Naive thymus-derived CD4-positive, alpha-beta T cell (primary cell): ENCODE measurements at places on chromosomes 5 and 9.

DNA sequence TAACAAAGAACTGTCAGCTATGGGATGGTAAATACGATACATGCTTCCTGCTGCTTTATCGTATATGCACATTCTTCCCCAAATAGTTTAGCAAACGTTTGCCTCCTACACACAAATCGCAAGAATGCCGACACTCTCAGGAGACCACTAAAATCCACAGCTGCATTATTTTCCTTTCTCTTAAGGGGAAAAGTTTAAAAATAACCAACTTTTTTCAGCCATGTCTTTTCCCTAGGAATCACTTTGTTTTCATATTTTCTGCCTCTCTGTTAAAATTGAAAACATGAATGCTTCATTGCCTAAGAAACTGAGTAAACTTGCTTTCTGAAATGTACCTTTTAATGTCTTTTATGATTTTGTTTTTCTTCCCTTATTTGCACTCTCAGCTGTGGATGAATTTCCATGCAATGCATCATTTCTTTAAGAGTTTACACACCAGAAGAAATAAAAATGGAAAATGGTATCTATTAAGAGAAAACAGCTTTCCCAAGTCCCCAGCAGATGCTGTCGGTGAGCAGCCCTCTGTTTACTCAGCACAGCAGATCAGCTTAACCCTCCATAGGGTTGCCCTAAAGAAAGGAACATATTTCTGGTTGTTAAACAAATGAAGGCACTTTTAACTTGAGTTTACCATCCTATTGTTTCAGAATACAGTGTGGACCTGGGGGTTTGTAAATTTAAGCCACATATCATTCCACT is 66.2 kb downstream of the IZUMO3 start:
- H3K27ac ChIP-seq: no peak overlapping the region
- no peaks in the 10 kb centered on the region for H3K27me3 ChIP-seq
- no peak for DNase-seq
- no peaks in the 10 kb centered on the region for H3K4me1 ChIP-seq

DNA sequence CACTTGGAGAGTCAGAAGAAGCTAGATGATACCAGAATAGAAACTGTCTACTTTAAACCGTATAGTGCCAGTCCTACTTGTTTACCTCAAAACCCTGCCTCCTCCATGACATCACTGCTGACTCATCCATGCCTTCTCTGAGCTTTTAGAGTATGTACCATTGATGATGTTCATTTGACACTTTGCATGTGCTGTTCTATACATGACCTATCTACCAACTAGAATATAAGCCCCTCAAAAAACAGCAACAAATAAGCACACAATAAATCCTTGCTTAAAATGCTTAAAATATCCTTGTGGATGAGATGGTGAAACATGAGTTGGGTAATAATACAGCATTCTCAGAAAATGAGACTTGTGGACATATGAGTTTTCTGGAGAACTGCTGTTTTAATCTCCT is 2.6 kb downstream of the CTNNAL1 start:
- H3K4me1 ChIP-seq: peaks cover 6% of the 10 kb centered on the region
- no peaks in the 10 kb centered on the region for H3K36me3 ChIP-seq
- H3K27ac ChIP-seq: no peak overlapping the region
- no peaks in the 10 kb centered on the region for H3K27me3 ChIP-seq
- DNase-seq: peak; percentile 34

- no peak overlapping the region for H3K27ac ChIP-seq
- H3K4me3 ChIP-seq: no peak overlapping the region
- no peaks in the 10 kb centered on the region for H3K4me1 ChIP-seq
- H3K27me3 ChIP-seq: no peaks in the 10 kb centered on the region
Measured at GRCh38 chr9:88460587-88461332, 72.5 kb downstream of the SPIN1 start.

GRCh38 chr9:133496861-133497842 is 18.3 kb upstream of the SLC2A6 start:
- H3K4me1 ChIP-seq: no peaks in the 10 kb centered on the region
- no peaks in the 10 kb centered on the region for H3K36me3 ChIP-seq
- H3K27me3 ChIP-seq: no peaks in the 10 kb centered on the region
- H3K27ac ChIP-seq: no peak overlapping the region
- no peak overlapping the region for H3K4me3 ChIP-seq

DNA sequence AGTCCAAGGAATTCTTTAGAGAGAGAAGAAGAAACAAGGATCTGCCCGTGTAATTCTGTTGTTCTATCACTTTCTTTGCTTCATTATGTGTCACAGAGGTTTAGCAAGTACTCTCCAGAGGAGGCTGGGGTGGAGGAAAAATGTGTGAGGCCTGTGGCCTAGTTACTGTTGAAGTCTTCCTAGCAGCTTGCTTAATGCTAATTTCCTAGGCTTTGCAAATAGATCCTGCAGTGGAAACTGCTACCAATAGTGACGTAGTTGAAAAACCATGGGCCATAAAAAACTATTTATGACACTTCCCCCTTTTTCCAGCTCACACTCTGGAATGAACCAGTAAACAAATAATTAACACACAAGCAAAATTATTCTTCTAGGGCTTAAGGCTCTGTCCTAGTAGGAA is 27.0 kb upstream of the C9orf72 start:
- H3K27me3 ChIP-seq: no peaks in the 10 kb centered on the region
- H3K4me3 ChIP-seq: no peak overlapping the region
- no peaks in the 10 kb centered on the region for H3K36me3 ChIP-seq
- no peaks in the 10 kb centered on the region for H3K4me1 ChIP-seq

GRCh38 chr9:121607434-121608167 is 43.8 kb upstream of the DAB2IP start:
- DNase-seq: no peak
- no peaks in the 10 kb centered on the region for H3K27me3 ChIP-seq
- H3K36me3 ChIP-seq: no peaks in the 10 kb centered on the region
- H3K4me3 ChIP-seq: no peak overlapping the region

- no peak overlapping the region for H3K27ac ChIP-seq
- no peaks in the 10 kb centered on the region for H3K4me1 ChIP-seq
- peak; percentile 2 for DNase-seq
- H3K36me3 ChIP-seq: no peaks in the 10 kb centered on the region
- H3K27me3 ChIP-seq: no peaks in the 10 kb centered on the region
Measured at GRCh38 chr9:7844242-7844641, 44.7 kb upstream of the DMAC1 start.

- DNase-seq: no peak
- H3K4me3 ChIP-seq: no peak within 1 kb of the TSS
- H3K27ac ChIP-seq: no peak within 1 kb of the TSS
- H3K4me1 ChIP-seq: no peaks in the 10 kb centered on the region
- H3K27me3 ChIP-seq: peaks cover 4% of the 10 kb centered on the region
Measured at GRCh38 chr5:161546470-161547301, at the start of gene GABRB2. GABRB2 (minus strand) TSS chr5:161546725; CDS start chr5:161546643, 82 bp downstream.

- no peaks in the 10 kb centered on the region for H3K36me3 ChIP-seq
- H3K27ac ChIP-seq: no peak overlapping the region
- no peak overlapping the region for H3K4me3 ChIP-seq
Measured at GRCh38 chr5:107655831-107656230, 14.9 kb downstream of the EFNA5 start.

DNA sequence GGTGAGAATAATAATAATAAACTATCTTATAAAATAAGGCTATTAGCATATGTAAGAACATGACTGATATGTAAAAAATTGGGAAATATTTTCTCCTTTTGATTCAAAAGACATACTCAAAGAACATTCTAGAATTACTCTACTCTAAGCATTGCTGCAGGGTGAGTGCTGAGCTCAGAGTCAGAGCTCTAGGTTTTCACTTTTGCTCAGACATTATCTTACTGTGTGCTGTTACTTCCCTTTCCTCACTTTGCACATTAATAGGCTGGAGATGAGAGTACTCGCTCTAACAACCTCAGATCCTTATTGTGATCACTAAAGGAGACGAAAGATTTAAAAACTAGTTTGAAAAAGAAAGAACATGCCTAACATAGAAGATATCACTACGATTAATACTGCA is 99.4 kb upstream of the C9orf72 start:
- no peaks in the 10 kb centered on the region for H3K27me3 ChIP-seq
- H3K4me3 ChIP-seq: no peak overlapping the region
- no peak overlapping the region for H3K27ac ChIP-seq
- DNase-seq: no peak
- no peaks in the 10 kb centered on the region for H3K4me1 ChIP-seq
- no peaks in the 10 kb centered on the region for H3K36me3 ChIP-seq

DNA sequence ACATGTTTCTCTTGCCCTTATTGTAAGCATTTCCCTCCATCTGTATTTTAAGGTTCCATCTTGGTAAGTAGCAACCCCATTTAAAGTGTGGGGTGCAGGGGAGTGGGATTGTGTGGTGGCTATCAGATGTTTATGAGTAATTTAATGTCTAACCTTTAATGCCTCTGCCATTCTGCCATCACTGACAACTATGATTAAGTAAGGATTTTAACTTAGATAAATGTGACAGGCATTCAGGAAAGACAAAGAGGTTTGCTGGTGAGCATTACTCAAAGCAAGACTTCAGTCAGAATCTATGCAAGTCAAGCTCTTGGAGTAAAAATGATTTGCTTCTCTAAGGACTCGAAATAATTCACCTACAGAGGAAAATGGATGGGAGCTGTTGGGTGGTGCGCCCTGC is 143.0 kb downstream of the NXNL2 start:
- no peaks in the 10 kb centered on the region for H3K36me3 ChIP-seq
- no peak overlapping the region for H3K27ac ChIP-seq
- no peaks in the 10 kb centered on the region for H3K27me3 ChIP-seq

GRCh38 chr9:119092125-119092524 is 277.1 kb downstream of the BRINP1 start:
- DNase-seq: no peak
- no peaks in the 10 kb centered on the region for H3K27me3 ChIP-seq
- no peak overlapping the region for H3K27ac ChIP-seq
- H3K4me1 ChIP-seq: no peaks in the 10 kb centered on the region

- peak; percentile 27 for DNase-seq
- H3K27me3 ChIP-seq: no peaks in the 10 kb centered on the region
- H3K27ac ChIP-seq: no peak overlapping the region
- no peaks in the 10 kb centered on the region for H3K36me3 ChIP-seq
Measured at GRCh38 chr5:39376293-39376714, 12.0 kb upstream of the C9 start.

- H3K36me3 ChIP-seq: no peaks in the 10 kb centered on the region
- DNase-seq: no peak
Measured at GRCh38 chr5:128762661-128763306, 202.5 kb upstream of the SLC27A6 start.

DNA sequence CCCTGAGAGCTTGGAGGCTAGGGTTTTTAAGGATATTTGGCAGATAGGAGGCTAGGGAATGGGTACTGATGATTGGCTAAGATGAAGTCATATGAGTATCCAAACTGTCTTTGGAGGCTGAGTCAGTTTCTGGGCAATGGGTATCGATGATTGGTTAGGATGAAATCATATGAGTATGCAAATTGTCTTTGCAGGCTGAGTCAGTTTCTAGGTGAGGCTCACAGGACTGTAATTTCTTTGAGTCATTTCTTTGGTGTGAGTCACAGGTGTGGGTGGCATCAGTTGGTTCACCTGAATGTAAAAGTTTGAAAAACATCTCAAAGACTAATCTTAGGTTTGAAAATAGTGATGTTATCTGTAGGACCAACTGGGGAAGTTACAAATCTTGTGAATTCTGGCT is 1068.0 kb downstream of the NR2F1-AS1 start:
- H3K36me3 ChIP-seq: no peaks in the 10 kb centered on the region
- H3K27me3 ChIP-seq: no peaks in the 10 kb centered on the region
- no peak for DNase-seq
- no peak overlapping the region for H3K4me3 ChIP-seq
- no peaks in the 10 kb centered on the region for H3K4me1 ChIP-seq
- H3K27ac ChIP-seq: no peak overlapping the region

- no peak overlapping the region for H3K4me3 ChIP-seq
- no peak overlapping the region for H3K27ac ChIP-seq
- no peaks in the 10 kb centered on the region for H3K36me3 ChIP-seq
- DNase-seq: no peak
- H3K27me3 ChIP-seq: no peaks in the 10 kb centered on the region
Measured at GRCh38 chr9:98660541-98660940, 48.2 kb downstream of the GABBR2 start.

DNA sequence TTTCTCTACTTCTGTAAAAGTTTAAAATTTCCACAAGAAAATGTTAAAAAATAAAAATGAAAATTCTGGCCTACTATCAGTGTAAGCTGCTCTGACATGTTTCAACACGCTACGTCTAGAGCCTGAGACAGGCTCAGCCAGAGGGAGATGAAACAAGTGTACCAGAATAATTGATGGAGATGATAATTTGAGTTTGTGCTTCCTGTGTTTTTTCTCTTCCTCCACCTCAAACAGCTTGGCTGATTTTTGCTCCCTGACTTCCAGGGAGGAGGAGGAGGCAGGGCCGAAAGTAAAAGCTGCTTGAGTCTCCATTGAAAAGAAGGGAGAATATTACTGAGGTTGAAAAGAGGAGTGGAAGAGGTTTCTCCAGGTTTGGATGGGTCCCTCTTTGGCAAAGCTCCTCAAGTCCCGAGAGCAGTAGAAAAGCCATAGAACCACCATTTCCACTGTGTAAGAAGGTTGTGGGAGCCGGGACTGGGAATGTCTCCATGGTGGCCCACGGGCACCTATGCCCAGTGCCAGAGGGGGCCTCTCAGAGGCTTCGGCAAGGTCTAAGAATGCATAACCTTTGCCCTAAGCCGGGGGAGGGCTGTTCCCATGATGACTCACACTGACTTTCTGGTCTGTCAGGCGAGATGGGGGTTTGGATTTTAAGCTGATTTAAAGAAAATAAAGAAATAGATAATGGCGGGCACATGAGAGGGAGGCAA is 95.1 kb downstream of the HRH2 start:
- H3K27ac ChIP-seq: no peak overlapping the region
- no peak for DNase-seq
- no peaks in the 10 kb centered on the region for H3K36me3 ChIP-seq
- no peaks in the 10 kb centered on the region for H3K27me3 ChIP-seq

DNA sequence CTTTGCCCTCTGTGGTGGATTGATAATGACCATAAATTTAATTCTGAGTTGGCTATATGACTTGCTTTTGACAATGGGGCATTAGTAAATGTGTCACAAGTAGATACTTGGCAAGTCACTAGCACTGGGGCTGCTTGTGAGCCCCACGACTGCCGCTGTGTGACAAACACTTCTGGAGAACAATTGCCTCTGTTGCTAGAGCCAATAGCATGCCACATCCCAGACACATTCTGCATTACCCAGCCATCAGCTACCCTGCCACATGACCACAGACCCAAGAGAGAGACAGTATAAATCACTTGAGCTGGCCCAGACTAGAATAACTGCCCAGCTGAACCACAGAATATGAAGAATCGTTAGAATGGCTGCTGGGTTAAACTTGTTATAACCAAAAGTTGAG is 753.2 kb upstream of the DMAC1 start:
- no peak for DNase-seq
- H3K4me1 ChIP-seq: no peaks in the 10 kb centered on the region
- no peak overlapping the region for H3K27ac ChIP-seq
- H3K27me3 ChIP-seq: no peaks in the 10 kb centered on the region
- H3K36me3 ChIP-seq: no peaks in the 10 kb centered on the region
